ENCODE measurements at places on chromosomes 4 and X.

- DNase-seq = no peak
Measured at GRCh38 chrX:65647801-65648200, 19.7 kb upstream of the MSN start.

- no peak for DNase-seq
Measured at GRCh38 chrX:132533409-132533808, 44.6 kb upstream of the MBNL3 start.

- DNase-seq = no peak
Measured at GRCh38 chrX:25726539-25726938, 411.6 kb upstream of the MAGEB18 start.

DNA sequence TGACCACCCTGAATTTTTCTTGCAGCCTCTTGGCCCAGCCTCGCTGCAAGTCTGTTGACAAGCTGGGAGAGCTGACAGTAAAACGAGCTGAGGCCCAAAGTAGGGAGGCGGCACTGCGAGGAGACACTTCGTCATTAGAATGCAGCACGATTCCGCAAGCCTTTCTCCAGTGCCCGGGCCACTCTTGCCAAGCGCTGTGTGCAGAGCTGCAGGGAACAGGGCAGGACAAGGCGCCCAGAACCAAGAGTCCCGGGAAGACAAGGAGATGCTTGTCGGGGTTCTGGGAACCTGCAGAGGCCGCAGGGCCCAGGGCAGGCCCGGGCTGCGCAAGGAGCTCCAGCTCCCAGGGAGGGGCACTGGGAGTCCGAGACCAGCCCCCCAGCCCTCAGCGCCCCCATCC lies 187.1 kb downstream of the BCOR start:
- no peak for DNase-seq

DNA sequence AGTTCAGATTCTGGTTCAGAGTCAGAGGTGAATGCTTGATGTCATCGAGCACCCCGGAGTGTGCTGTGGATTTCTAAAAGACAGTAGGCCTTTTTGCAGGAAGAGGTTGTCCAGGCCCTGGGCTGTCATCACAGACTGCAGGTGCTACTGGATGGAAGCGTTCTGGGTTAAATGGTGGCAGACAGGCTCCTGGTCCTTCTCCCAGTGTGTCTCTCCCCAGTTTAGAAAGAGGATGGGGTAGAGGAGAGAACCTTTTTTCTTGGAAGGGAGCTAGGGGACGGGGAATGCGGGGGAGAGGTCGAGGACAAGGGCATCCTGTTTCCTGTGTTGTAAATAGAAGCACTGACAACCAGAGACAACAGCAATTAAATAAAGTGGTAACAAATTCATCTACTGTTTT lies 102.3 kb upstream of the NUDT6 start:
- DNase-seq = no peak

DNA sequence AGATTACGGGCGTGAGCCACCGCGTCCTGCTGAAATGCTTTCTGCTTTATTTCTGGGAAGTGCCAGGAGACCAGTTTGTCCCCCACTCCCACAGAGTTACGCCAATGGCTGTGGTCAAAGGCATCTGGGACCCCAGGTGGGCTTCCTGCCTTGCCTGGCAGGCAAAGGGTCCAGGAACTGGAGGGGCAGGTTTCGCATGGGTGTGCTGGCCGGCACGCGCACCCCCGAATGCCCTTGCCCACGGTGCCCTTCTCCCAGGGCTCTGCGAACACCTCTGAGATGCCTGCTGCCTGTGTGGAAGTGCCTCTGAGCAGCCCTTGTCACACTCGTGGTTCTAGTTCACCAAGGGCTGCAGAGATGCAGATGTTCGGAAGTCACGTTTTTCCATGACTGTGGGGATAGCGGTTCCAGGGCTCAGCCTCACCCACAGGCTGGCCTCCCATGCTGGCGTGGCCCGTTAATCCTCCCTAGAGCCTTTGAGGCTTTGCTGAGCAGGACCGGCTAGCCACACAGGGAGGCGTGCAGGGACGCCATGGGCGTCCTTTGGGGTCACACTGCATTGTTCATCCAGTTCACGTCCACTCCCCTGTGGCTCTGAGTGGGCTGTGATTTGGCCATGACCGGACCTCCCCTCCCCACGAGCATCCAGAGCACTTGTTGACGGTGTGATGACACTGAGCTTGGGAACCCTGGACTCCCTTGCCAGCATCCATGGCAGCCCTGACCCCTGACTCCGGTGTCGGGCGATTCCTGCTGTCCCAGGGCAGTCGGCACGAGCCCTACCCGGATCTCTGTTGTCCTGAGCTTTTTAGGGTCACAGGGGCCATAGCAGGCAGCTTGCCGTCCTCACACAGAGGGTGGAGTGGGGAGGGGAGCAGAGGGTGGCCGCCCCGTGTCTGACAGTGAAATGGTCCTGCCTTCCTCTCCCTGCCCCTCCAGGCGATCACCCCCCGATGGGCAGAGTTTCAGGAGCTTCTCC lies 12.7 kb upstream of the ADD1 start:
- no peak for DNase-seq

DNA sequence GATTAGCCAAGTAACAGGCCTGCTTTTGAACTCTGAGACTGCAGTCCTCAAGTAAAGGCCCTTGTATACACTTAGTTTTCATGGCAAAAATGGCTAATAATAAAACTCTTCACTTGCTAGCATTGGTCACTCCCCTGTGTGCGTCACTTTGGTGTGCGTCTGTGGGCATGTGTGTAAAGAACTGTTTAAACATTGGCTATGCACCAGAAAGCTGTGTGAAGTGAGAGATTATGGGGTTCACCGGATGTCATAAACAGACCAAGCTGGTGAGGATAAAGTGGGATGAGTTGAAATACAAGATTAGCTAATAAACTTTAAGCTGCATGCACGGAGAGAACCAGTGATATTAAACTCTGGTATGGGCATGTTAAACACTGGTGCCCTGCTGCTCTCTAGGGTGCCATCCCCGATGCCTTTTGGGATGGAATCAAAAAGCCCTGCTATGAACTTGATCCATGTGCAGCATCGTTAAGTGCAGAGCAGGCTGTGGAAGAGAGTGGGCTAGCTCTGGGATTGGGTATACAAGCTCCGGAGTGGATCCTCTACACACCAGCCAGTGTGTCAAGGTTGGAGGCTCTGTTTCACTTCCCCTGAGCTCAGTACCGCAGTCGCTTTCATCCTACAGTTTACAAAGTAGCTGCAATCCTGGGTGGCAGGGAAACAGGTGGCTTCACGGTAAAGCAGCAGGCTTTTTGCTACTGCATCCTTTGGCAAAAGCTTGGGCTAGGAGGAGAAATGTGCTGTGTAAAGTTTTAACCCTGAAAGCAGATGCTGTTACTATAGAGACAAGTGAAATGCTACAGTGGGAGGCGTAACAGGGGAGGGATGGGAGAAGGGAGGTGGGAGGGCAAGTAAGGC lies 108.3 kb upstream of the SLC4A4 start:
- no peak for DNase-seq

- DNase-seq = no peak
Measured at GRCh38 chr4:168134651-168135050, 42.3 kb downstream of the ANXA10 start.

DNA sequence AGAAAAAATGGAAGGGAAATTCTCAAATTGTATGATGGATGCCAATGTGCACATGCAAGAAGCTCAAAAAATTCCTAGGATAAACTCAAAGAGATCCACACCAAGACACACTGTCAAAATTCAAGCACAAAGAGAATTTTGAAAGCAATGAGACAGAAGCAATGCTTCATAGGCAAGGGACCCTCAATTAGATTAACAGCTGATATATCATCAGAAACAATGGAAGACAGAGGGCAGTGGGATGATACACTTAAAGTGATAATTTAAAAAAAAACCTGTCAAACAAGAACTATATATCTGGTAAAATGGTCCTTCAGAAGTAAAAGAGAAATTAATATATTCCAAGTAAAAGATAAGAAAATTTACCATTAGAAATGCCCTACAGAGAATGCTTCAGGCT lies 306.3 kb upstream of the PCDH7 start:
- no peak for DNase-seq

DNA sequence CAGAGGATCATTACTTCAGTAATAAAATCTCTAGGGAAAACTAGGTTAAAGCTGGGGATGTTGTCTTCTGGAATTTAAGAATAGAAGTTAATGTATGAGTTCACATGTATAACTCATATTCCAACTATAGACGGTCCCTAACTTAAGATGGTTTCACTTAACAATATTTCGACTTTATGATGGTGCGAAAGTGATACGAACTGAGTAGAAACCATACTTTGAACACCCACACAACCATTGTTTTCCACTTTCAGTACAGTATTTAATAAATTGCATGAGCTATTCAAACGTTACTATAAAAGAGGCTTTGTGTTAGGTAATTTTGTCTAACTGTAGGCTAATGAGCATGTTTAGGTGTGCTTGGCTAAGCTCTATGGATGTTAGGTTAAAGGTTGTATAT lies 38.7 kb downstream of the CCSER1 start:
- DNase-seq = no peak

DNA sequence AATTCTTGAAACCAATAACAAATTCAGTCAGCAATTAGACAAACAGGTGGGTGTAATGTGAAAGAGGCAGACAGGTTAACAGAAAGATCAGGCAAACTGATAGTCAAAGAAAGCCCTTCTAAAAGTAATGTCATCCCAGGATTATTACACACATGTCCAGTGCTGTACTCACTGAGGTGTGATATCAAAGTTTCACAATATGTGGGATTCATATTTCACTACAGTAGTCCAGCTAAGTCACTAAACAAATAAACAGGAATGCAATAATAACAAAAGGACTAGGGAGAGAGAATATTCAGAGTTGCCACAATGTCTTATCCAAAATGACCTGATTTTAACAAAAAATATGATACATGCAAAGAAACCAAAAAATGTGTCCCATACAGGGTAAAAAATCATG lies 787.5 kb downstream of the FSTL5 start:
- DNase-seq = no peak

GRCh38 chr4:148376151-148376550 lies 66.1 kb downstream of the NR3C2 start:
- DNase-seq = no peak

All from NCI-H1417 treated with DMSO at 0.1 percent for 48 hours (cell line).